Fibroblast of lung (primary cell): ENCODE measurements at places on chromosomes 6 and 20. TPM values are rescaled to one million over a fixed set of nuclear protein-coding genes. Genes with fewer than 3 reads are reported as not detected.

KHDRBS2 gene
- total RNA-seq = not detected in 2 replicates

SOBP gene
- 5.6 and 6.3 TPM in 2 replicates for total RNA-seq

SGK2 gene
- 0.26 and 0.66 TPM in 2 replicates for total RNA-seq

C6orf163 gene
- total RNA-seq = 1.8 and 2.8 TPM in 2 replicates

SESN1 gene
- total RNA-seq = 30.6 and 34.5 TPM in 2 replicates

ATG5 gene
- 63.4 and 64.7 TPM in 2 replicates for total RNA-seq

MATN4 gene
- under 0.01 TPM in 2 replicates for total RNA-seq

FITM2 gene
- total RNA-seq = 5.1 and 8.6 TPM in 2 replicates

TREM2 gene
- total RNA-seq = under 0.01 and 0.17 TPM in 2 replicates

ACSS2 gene
- 50.1 and 129 TPM in 2 replicates for total RNA-seq

EYS gene
- under 0.01 TPM in 1 of 2 replicates, not detected in the other for total RNA-seq

DNA sequence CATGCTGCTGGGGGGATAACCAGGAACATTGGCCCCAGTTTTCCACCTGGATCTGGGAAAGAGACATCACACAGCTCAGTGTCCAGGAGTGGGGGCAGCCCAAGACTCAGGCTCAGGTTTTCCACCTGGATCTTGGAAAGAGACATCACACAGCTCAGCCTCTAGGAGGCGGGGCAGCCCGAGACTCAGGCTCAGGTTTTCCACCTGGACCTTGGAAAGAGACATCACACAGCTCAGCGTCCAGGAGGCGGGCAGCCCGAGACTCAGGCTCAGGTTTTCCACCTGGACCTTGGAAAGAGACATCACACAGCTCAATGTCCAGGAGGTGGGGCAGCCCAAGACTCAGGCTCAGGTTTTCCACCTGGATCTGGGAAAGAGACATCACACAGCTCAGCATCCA lies 361.6 kb downstream of the THBS2 start:
- H3K36me3 ChIP-seq = no peaks in the 10 kb centered on the region
- no peak for DNase-seq
- no peak overlapping the region for H3K4me3 ChIP-seq
- H3K27me3 ChIP-seq = no peaks in the 10 kb centered on the region
- H3K27ac ChIP-seq = no peak overlapping the region

DNA sequence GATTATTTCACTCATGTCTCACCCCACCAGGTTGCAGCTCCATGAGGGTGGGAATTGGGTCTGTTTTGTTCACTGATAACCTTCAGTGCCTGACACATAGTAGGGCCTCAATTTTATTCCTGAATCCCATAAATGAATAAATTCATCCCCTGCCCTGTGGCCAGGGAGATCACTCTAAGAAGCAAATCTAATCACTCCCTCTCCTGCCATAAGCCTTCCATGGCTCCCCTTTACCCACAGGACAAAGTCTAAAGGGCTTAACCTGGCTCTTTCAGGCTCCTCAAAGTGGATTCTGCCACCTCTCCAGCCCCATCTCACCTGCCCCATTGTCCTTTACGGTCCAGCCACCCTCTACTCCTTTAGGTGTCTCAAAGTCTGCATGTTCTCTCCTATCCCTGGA lies 141.8 kb upstream of the PTPN1 start:
- peaks cover 4% of the 10 kb centered on the region for H3K4me1 ChIP-seq
- no peaks in the 10 kb centered on the region for H3K27me3 ChIP-seq
- H3K36me3 ChIP-seq = no peaks in the 10 kb centered on the region

GRCh38 chr6:156256161-156256560 lies 521.0 kb upstream of the ARID1B start:
- H3K27me3 ChIP-seq = no peaks in the 10 kb centered on the region
- H3K36me3 ChIP-seq = no peaks in the 10 kb centered on the region
- no peak overlapping the region for H3K27ac ChIP-seq
- no peaks in the 10 kb centered on the region for H3K4me1 ChIP-seq

- no peaks in the 10 kb centered on the region for H3K36me3 ChIP-seq
- no peaks in the 10 kb centered on the region for H3K27me3 ChIP-seq
- no peak overlapping the region for H3K27ac ChIP-seq
- H3K4me1 ChIP-seq = no peaks in the 10 kb centered on the region
- no peak overlapping the region for H3K4me3 ChIP-seq
Measured at GRCh38 chr20:15026759-15027158, 689.3 kb upstream of the FLRT3 start.

- DNase-seq = peak; percentile 28
- no peaks in the 10 kb centered on the region for H3K36me3 ChIP-seq
- H3K4me1 ChIP-seq = peaks cover 2% of the 10 kb centered on the region
- no peak overlapping the region for H3K4me3 ChIP-seq
Measured at GRCh38 chr6:43716099-43716498, 28.5 kb upstream of the MRPS18A start.

- H3K36me3 ChIP-seq = no peaks in the 10 kb centered on the region
- no peak overlapping the region for H3K4me3 ChIP-seq
- no peak for DNase-seq
Measured at GRCh38 chr6:34836008-34836407, 44.1 kb downstream of the BLTP3A start.

- no peak overlapping the region for H3K27ac ChIP-seq
- H3K4me1 ChIP-seq = peaks cover 4% of the 10 kb centered on the region
- peaks cover 3% of the 10 kb centered on the region for H3K36me3 ChIP-seq
- DNase-seq = no peak
- no peak overlapping the region for H3K4me3 ChIP-seq
Measured at GRCh38 chr20:35359335-35359950, 52.3 kb downstream of the UQCC1 start.

DNA sequence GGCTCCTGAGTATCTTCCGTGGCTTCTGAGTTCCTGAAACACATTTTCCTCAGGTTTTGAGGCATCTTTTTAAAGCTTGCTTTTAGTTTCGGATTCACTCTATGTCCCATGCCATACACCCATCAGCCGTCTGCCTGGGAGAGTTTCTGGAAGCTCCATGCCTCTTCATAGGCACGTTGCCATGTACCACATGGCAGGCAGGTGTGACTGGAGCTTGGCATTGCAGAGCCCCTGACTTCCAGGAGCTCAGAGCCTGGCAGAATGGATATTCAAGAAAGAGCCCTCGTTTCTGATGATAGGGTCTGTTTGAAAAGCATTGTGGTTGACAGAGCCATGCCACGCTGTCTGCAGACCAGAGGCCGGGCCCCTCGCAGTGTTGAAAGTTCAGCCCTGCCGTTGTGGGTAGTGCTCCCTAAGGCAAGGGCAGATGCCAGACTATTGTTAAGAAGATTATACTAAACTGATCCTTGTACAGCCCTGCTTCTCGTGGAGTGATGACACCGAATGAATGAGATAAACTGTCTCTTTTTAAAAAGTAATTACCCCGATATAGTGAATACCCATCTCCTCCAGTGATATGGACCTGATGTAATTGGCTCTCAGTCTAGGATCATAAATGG lies 100.0 kb downstream of the RPP40 start:
- no peak overlapping the region for H3K4me3 ChIP-seq
- no peaks in the 10 kb centered on the region for H3K27me3 ChIP-seq
- peaks cover 2% of the 10 kb centered on the region for H3K4me1 ChIP-seq
- no peaks in the 10 kb centered on the region for H3K36me3 ChIP-seq
- H3K27ac ChIP-seq = no peak overlapping the region

GRCh38 chr6:5580736-5581581 lies 319.6 kb downstream of the FARS2 start:
- no peak overlapping the region for H3K4me3 ChIP-seq
- H3K27ac ChIP-seq = no peak overlapping the region
- H3K4me1 ChIP-seq = no peaks in the 10 kb centered on the region
- no peaks in the 10 kb centered on the region for H3K36me3 ChIP-seq
- H3K27me3 ChIP-seq = no peaks in the 10 kb centered on the region
- DNase-seq = no peak

DNA sequence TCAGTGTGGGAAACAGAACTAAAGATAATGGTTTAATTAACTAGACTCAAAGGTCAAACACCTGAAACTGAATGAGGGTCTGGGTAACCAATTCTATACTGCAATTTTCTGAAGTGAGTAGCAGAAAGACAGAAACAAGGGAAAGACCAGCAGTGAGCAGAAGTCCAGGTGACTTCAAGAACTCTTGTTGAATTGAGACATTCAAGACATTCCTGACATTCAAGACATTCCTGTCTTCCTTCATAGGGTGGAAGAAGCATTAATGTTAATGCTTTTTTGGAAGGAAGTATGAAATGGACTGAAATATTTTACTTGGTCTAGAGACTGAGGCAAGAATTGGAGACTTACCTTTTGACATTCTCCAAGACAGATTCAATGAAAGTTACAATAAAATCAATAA lies 529.9 kb upstream of the MMS22L start:
- H3K27ac ChIP-seq = no peak overlapping the region
- no peaks in the 10 kb centered on the region for H3K27me3 ChIP-seq
- DNase-seq = peak; percentile 32
- no peak overlapping the region for H3K4me3 ChIP-seq
- H3K4me1 ChIP-seq = no peaks in the 10 kb centered on the region

DNA sequence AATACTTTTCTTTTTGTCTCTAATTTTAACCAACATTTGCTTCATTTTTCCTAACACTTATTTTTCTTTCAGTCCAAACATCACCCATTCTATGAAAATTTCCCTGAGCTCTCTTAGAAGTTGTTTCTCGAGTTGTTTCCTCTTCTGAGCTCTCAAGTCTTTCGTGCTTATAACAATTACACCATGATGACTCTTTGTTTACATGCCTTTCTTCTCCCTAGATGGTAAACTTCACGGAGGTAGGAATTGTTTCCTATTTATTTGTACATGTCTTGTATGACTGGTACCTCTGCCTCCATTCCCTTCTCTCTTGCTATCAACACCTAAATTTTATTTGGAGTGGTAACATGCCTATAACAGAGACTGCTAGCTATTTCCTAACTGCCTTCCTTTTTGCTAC lies 6.4 kb downstream of the BLOC1S5 start:
- no peak overlapping the region for H3K27ac ChIP-seq
- no peaks in the 10 kb centered on the region for H3K36me3 ChIP-seq
- no peaks in the 10 kb centered on the region for H3K27me3 ChIP-seq
- no peak overlapping the region for H3K4me3 ChIP-seq

GRCh38 chr20:57457243-57458095 lies 66.3 kb downstream of the RBM38 start:
- DNase-seq = no peak
- peaks cover 11% of the 10 kb centered on the region for H3K27me3 ChIP-seq
- no peak overlapping the region for H3K27ac ChIP-seq
- no peak overlapping the region for H3K4me3 ChIP-seq

DNA sequence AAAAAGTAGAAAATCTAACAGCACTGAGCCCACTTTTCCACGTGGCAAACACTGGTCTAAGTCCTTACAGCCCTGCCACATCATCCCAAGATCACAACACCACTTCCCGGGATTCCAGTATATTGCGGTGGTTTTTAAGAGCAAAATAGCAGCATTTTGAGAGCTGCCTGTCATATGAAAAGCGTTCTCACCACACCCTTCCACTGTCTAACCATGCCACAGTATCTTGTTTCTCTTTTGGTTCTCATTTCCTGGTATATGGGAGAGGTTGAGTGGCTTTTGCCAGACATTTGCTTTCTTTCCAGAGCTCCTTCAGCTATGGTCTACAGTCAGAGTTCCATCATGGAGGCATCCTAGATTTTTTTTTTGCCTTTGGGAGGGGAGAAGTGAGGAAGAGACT lies 243.0 kb downstream of the TSHZ2 start:
- H3K4me1 ChIP-seq = no peaks in the 10 kb centered on the region
- no peak for DNase-seq
- no peak overlapping the region for H3K27ac ChIP-seq
- no peaks in the 10 kb centered on the region for H3K36me3 ChIP-seq

DNA sequence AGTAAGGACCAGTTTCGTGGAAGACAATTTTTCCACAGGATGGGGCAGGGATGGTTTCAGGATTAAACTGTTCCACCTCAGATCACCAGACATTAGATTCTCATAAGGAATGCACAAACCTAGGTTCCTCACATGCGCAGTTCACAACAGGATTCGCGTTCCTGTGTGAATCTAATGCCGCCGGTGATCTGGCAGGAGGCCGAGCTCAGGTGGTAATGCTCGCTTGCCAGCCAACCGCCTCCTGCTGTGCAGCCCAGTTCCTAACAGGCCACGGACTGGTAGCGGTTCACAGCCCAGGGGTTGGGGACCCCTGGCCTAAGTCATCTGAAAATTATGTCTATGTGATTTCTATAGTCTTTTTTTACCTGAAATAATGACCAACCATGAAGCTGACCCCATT lies 217.5 kb downstream of the TMEM200A start:
- H3K27ac ChIP-seq = no peak overlapping the region
- H3K4me3 ChIP-seq = no peak overlapping the region
- no peaks in the 10 kb centered on the region for H3K36me3 ChIP-seq
- no peaks in the 10 kb centered on the region for H3K27me3 ChIP-seq

- no peaks in the 10 kb centered on the region for H3K4me1 ChIP-seq
- H3K27me3 ChIP-seq = no peaks in the 10 kb centered on the region
- H3K27ac ChIP-seq = no peak overlapping the region
- H3K36me3 ChIP-seq = no peaks in the 10 kb centered on the region
- peak; percentile 60 for DNase-seq
Measured at GRCh38 chr6:159079367-159079766, 34.6 kb upstream of the TAGAP start.

DNA sequence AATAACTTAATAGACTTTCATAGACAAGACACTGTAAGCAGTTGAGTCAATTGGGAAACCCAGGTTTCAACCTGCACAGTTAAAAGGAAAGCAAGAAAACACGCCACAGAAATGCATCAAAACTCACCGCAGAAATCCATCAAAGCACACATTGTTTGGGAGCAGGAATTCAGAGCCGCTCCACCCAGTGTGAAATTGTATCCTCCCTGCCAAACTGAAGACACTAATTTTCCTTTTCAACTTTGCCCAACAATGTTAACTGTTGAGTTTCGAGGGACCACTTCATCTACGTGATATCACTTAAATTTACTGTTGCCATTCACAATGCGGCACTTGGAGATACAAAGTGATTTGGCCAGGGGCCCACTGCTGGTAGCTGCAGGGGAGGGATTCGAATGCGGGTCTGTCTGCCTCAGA lies 92.7 kb downstream of the DACT2 start:
- H3K27me3 ChIP-seq = no peaks in the 10 kb centered on the region
- no peaks in the 10 kb centered on the region for H3K36me3 ChIP-seq
- no peaks in the 10 kb centered on the region for H3K4me1 ChIP-seq
- H3K27ac ChIP-seq = no peak overlapping the region
- no peak overlapping the region for H3K4me3 ChIP-seq

- no peak for DNase-seq
- no peak overlapping the region for H3K4me3 ChIP-seq
- H3K27ac ChIP-seq = no peak overlapping the region
- H3K4me1 ChIP-seq = peaks cover 2% of the 10 kb centered on the region
Measured at GRCh38 chr6:74939151-74939708, 266.6 kb downstream of the COL12A1 start.

DNA sequence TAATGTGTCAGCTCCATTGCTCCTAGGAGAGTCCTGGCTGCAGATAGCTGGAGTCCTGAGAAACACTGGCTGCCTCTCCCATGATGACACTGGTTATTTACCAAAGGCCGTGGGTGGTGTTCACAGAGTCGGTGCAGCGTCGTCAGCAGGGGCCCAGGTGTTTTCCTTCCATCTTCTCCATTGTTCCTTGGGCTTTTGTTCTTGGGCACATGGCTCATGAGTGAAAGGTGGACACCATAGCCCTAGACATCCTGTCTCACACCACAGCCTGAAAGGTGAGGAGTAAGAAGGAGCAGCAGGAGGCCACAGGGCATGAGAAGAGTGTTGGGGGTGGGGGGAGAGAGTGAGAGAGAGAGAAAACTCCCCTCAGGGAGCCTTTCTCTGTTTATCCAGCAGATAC lies 9.1 kb downstream of the CST5 start:
- no peak overlapping the region for H3K4me3 ChIP-seq
- no peaks in the 10 kb centered on the region for H3K4me1 ChIP-seq
- no peak overlapping the region for H3K27ac ChIP-seq
- H3K27me3 ChIP-seq = no peaks in the 10 kb centered on the region
- DNase-seq = no peak
